ENCODE measurements at places on chromosomes 13 and 19.

DNA sequence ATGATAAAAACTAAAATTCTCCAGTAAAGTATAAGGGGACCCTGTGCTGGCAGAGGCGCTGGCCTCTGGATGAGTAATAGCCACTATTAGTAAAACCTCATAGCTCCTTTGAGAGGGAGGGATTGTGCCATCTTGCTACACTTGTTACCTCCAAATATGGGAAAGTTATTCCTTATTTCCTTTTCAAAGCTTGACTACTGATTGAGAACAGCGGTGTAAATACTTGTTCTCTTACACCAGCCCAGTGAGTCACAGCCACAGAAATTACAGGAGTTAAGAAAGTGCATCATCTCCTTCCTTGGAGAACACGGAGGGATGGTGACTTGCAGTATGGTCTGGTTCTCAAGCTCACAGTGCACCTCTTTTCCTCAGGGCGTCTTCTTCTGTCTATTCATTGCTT lies 379.0 kb downstream of the EFNB2 start:
- no peak for DNase-seq

GRCh38 chr19:44904426-44904994 lies 1.1 kb upstream of the APOE start:
- DNase-seq = no peak

DNA sequence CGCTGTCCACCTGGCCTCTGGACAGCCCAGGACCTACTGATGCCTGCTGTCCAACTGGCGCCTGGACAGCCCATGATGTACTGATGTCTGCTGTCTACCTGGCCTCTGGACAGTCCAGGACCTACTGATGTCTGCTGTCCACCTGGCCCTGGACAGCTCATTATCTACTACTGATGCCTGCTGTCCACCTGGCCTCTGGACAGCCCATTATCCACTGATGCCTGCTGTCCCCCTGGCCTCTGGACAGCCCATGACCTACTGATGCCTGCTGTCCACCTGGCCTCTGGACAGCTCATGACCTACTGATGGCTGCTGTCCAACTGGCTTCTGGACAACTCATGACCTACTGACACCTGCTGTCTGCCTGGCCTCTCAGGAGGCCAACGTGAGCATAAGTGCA lies 208.1 kb downstream of the TEX29 start:
- DNase-seq = no peak

DNA sequence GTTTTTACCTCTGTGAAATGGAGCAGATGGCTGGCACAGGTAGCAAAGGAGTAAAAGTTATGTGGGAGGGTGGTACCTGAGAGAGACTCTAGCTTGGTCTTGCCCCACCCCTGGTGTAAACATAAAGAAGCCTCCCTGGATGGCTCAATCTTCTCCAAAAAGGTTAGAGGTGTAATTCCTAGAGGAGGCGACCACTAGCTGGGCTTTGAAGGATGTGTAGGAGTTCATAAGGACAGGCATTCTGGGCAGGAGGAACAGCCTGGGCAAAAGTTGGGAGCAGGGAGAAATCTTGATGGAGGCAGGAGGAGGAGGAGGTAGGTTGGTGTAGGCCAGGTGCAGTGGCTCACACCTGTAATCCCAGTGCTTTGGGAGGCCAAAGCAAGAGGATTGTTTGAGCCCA lies 7.8 kb upstream of the ICAM4 start:
- no peak for DNase-seq

DNA sequence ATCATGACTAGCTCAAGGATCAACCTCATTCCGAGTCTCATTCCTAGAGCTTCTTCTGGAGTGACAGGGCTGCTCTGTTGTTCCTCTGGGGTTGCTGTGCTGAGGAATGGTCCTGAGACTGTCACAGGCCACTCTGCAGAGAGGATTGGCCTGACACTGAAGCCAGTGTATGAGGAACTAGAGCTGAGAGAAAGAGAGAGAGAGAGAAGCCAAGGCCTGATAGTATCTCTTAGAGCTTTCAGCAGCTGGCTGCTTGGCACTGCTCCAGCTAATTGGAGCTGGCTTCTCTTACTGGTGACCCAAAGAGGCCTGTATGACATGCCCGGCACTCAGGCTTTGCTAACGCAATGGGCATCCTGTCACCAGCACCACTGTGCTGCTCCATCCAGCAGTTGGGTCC lies 73.4 kb upstream of the FLT1 start:
- no peak for DNase-seq

DNA sequence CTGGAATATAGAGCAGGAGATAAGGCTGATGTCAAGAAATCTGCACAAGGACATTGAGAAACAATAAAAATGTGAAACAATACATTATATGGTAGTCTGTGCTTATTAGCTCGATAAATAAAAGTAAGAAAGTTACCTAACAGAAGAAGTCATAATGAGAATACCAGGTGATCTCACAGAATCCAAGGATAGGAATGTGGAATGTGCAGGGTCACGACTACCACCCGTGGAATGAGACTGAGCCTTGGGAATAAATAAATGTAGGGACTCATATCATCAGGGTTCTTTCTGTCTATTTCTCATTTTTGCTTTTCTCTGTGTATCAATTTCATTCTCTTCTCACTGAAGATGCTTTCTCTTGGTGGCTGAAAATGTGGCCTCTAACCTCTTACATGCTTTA lies 26.0 kb upstream of the KBTBD7 start:
- no peak for DNase-seq

DNA sequence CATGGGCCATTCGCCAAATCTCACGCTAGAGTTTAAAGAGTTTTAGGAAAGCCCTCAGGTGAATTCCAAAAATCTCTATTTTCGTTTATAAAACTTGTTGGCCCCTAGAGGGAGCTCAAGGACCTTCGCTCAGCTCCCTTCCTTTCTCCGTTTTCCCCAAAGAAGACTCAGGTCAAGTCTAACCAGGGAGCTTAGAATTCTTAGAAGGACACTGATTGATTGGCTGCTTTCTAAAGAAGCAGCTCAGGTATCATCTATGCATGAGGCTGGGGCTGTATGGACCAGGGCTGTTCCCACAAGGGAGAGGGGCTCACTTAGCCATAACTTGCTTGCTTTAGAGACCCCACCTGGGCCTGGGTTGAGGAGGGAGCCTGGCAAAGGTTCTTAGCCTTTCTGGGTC lies 20.5 kb downstream of the DZIP1 start:
- peak; percentile 26 for DNase-seq

- no peak for DNase-seq
Measured at GRCh38 chr13:51933466-51934058, 71.8 kb downstream of the CCDC70 start.

DNA sequence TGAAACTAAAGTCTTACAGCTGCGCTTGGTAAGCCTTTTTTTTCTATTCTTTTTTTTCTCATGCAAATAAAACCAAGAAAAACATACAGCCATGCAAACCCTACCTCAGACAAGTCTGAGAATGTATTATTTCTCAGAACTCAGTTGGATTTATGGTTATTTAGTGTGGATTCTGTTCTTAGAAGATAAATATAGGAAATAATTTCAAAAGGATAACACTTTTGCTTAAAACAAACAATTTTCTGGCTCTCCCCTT lies 40.7 kb upstream of the TNFSF11 start:
- DNase-seq = no peak

DNA sequence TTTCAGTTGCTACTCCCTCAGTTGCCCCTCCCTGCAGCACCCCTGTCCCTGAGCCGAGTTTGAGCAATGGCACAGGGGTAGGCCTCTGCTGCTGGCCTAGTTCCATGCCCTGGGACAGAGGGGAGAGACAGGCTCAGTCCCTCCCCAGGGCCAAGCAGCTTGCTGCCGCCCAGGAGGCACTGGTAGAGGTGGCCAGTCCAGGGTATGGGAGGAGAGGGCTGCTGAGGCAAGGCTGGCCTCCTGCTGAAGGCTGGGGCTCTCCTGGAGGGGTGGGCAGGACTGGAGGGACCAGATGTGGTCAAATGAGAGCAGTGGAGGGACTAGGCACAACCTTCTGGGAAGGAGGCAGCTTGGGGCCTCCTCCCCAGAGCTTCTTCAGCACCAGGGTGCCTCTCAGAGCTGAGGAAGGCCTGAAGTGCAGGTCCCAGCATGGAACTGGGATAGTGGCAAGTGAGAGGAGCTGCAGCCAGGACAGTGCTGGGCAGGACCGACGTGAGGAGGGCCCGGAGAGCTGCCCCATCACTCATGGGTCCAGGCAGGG lies 29.8 kb upstream of the VSTM2B start:
- DNase-seq = no peak

- DNase-seq = no peak
Measured at GRCh38 chr13:109369353-109370052, 416.9 kb downstream of the IRS2 start.

GRCh38 chr13:32590266-32590665 lies 4.0 kb downstream of the PDS5B start:
- no peak for DNase-seq

DNA sequence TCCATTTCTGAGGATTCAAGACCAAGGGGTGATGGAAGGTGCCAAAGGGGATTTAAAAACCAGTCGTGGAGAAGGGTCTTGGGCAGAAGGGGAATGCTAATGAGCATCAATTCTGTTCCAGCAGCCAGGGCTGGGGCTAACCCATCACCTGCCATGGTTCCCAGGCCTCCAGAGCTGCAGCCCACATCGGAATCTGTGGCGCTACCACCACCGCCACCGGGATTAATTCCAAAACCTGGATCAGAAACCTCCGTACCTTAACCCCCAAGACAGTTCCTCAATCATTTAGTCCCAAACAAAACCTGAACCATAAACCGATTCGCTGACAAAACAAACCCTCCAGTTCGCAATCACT lies 583 bp downstream of the ZNF615 start:
- DNase-seq = no peak

- peak; percentile 55 for DNase-seq
Measured at GRCh38 chr19:3618144-3618810, 8.3 kb downstream of the CACTIN start.

GRCh38 chr13:40389081-40389641 lies 277.3 kb downstream of the FOXO1 start:
- no peak for DNase-seq

- DNase-seq = no peak
Measured at GRCh38 chr13:60303166-60303565, 93.9 kb upstream of the TDRD3 start.

- DNase-seq = no peak
Measured at GRCh38 chr13:112335135-112335534, 41.0 kb upstream of the SPACA7 start.

- DNase-seq = peak; percentile 43
Measured at GRCh38 chr13:98273067-98273823, 96.2 kb upstream of the RNF113B start.

DNA sequence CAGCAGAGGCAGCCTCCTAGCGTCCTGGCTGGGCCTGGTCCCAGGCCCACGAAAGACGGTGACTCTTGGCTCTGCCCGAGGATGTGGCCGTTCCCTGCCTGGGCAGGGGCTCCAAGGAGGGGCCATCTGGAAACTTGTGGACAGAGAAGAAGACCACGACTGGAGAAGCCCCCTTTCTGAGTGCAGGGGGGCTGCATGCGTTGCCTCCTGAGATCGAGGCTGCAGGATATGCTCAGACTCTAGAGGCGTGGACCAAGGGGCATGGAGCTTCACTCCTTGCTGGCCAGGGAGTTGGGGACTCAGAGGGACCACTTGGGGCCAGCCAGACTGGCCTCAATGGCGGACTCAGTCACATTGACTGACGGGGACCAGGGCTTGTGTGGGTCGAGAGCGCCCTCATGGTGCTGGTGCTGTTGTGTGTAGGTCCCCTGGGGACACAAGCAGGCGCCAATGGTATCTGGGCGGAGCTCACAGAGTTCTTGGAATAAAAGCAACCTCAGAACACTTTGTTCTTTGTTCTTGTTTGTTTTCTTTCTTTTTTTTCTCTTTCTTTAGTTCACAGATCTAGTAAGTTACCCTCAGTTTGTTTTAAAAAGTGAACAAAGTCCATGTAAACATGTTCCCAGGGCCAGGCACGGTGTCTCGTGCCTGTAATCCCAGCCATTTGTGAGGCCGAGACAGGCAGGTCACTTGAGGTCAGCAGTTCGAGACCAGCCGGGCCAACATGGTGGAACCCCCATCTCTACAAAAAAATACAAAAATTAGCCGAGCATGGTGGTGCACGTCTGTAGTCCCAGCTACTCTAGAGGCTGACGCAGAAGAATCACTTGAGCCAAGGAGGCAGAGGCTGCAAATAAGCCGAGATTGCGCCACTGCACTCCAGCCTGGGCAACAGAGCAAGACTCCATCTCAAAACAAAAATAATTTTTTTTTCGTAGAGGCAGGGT lies 10.2 kb downstream of the ANGPTL4 start:
- no peak for DNase-seq

DNA sequence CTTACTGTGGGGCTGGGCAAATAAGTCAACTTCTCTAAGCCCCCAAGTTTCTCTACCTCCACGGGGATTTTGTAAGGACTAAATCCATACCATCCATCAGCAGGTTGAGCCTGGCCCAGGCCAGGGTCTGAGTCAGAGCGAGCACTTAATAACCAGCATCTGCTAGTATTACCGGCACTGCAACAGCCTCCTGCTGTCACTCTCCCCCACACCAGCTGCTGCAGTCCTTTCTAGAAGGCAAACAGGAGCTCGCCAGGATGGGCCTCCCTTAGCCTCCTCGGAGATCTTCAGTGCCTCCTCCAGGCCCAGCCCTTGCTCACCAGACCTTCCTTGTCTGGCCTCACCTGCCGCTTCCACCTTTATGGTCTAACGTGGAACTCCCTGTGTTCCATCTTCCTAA lies 3.2 kb downstream of the NAPA start:
- peak; percentile 27 for DNase-seq

DNA sequence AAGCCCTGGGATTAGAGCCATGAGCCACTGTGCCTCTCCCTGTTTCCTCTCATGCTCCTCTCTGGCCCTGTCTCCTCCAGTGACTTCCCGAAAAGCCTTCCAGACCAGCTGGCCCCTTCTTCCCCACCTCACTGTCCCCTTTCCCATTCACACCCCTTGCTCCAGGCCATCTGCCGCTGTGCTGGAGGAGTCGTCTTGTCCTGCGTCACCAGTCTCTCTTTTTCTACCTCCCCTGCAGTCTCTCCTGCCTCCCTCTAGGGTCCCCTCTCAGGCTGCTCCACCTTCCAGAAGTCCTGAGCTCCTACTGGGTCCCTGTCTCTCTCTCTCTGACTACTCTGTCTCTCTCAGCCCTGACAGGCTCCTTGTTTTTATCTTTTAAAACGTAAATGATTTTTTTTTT lies 5.3 kb upstream of the FFAR1 start:
- no peak for DNase-seq

GRCh38 chr13:91368676-91369440 lies 21.4 kb downstream of the MIR17HG start:
- DNase-seq = no peak

- DNase-seq = no peak
Measured at GRCh38 chr13:79648191-79648590, 167.2 kb downstream of the NDFIP2 start.

- no peak for DNase-seq
Measured at GRCh38 chr19:8397746-8398310, 7.7 kb downstream of the RAB11B start.

DNA sequence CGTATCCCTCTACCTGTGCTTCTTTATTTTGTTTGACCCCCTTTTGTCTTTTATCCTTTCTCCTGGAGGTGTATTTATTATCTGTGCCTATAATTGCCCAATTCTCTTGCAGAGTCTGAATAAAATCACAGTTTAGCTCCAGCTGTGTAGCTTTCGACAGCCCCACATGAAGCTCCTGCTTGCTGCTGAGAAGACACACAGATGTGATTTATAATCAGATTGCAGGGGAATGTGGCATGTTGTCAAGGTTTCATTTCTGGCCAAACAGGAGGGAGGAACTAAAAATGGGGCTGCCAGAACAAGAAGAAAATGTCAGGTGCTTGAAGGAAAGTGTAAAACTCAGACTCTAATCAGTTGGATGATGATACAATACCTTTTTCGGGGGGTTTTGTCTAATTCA lies 22.7 kb downstream of the CCNA1 start:
- no peak for DNase-seq

GRCh38 chr13:79987323-79987722 lies 353.6 kb downstream of the SPRY2 start:
- no peak for DNase-seq

All from T47D (cell line).